ENCODE measurements at places on chromosomes 11 and 22.

DNA sequence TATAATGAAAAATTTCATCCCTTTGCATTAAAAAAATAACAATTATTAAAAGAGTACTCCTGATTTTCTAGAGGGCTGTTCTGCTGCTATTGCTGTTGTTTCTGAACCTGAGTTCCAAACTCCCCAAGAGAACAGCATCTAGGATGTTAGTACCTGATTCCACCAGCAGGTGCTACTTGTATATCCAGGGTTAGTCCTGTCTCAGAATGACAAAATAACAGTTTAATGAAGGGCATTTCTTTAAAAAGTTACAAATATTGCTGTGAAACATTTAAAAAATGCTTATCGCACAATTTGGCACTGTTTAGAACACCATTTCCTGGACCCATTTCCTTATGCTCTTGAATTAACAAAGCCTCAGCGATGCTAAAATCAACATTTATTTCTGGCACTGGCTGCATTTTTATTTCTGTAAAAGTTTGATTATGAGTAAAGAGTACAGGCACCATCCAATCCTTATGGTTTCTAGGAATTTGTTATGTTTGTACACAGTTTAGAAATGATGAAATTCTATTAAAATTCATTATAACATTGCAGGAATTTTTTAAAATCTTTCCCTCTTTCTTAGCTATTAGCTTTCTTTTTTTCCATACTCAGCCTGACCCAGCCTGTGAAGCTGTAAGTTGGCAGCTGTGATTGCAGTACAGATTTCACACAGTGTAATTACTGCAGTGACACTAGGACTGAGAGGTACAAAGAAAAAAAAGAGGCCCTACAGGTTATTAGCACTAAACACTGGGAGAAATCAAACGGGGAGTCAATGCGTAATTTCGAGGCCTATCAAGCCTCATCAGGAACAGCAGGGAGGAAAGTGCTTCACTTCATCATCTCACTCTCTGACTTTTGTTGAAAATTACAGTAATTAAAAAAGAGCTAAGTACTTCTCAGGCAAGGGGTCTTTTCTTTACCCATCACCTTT is 208.8 kb downstream of the DCDC1 start:
- no peak for DNase-seq

DNA sequence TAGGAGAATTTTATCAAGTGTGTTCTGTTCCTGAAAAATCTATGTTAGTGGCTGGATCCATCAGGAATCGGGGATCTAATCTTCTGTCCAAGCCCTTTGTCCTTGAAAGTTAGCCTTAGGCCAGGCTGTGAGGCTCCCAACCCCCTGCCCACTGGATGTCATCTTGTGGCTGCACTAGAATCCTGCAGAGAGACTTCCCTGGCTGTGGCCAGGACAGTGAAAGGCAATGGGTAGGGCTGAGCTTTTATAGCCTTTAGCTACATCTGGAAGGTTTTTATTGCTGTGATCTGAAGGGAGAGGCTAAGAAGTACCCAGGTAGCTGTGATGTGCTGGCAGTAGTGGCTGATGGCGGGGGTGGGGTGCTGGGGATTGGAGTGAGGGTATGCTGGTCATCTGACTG is 2.1 kb downstream of the OAF start:
- DNase-seq, result no peak

DNA sequence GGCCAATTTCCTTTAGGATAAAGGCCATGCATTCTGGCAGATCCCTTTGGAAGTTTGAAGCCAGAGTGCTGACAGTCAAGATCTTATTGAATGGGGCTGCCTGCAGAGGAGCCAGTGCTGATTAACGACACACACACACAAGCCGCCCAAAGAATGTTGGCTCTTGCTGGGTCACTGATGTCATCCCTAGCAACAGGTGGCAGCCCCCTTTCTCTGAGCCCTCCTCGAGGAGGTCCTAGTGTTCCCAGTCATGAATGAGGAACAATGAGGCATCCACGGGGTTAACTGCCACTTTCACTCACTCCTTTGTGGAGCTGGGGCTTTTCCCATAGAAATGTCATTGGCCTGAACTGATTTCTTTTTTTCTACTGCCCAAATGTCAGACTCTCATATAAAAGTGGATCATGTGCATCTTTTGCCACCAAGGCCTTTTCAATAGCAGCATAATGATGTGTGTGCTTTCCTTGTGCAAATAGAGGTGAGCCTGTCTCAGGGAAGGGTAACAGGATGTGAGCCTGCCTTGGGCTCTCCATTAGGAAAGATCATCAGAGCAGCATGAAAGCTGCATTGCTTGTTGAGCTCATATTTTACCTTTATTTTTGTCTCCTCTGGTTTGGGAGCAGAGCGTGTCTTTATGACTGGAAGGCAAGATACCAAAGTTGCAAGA is 301.8 kb upstream of the MTNR1B start:
- DNase-seq, result no peak

DNA sequence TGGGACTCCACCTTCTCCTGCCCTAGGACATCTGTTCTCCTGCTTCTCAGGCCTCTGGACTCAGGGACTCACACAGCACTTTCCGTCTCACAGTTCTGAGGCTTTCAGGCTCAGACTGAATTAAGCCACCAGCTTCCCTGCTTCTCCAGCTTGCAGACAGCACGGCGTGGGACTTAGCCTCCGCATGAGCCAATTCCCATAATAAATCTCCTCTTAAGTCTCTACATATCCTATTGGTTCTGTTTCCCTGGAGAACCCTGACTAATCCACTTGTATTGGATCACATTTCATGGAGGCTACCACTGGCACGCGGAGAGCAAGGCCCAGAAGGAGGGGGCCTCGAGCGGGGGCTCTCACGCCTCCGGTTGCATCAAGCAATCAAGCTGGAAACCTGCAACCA is 1313.6 kb downstream of the TBC1D22A start:
- DNase-seq, result no peak

DNA sequence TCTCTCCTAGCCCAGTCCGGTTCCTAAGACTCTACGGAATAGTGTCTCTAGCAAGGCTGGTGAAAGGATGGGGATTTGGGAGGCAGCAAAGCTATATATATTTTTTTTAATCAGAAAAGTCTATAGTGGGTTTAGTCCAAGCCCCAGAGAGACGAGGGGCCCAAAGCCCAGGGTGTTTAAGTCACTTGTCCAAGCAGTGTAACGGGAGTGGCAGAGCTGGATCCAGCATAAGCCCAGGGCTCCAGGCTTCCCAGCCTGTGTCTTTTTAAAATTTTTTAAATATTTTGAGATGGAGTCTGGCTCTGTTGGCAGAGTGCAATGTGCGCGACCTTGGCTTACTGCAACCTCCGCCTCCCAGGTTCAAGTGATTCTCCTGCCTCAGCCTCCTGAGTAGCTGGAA is 6.8 kb downstream of the GRIK4 start:
- no peak for DNase-seq

DNA sequence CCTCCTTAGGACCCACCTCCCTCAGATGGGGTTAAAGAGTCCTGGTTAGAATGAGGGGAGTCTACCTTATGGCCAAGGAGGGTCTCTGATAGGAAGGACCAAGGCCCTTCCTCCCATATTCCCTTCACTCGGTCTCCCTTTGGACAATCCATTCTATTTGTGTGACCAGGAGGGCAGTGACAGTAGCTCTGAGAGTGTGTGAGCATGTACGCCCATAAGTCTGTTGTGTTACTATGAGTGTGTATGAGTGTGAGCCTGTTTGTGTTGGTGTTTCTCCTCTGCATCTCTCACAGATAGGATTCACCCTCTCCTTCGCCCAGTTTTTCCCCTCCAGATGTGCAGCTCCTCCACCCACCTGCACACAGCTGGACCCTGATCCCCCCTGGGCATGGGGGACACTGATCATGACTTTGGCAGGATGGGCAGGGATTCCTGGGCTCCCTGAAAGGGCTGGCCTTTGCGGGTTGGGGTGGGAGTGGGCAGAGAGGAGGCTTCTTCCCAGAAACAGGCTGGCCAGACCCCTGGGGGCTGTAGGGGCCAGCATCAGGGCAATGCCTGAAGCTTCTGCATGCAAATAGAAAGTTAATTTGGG is 14.5 kb downstream of the PHLDB1 start:
- no peak for DNase-seq

Measured in Kasumi-1 (cell line).